ENCODE measurements at places on chromosomes 2 and 18. TPM values are rescaled to one million over a fixed set of nuclear protein-coding genes. Genes with fewer than 3 reads are reported as not detected.

- DNase-seq = no peak
Observed at GRCh38 chr2:169673921-169674320, 20.3 kb downstream of the CFAP210 start.

- DNase-seq = no peak
Observed at GRCh38 chr2:138395565-138396306, 105.8 kb upstream of the SPOPL start.

NT5C1B gene
- not detected for total RNA-seq

CCDC68 gene
- not detected for total RNA-seq

SERPINB10 gene
- total RNA-seq = not detected

GRCh38 chr2:85516653-85517389 is 22.1 kb upstream of the MAT2A start:
- no peak for DNase-seq

MYOM1 gene
- total RNA-seq = 1.2 TPM

MROH2A gene
- total RNA-seq = not detected

GRCh38 chr18:36075862-36076587 is 8.7 kb upstream of the RPRD1A start:
- no peak for DNase-seq

SESTD1 gene
- 55.8 TPM for total RNA-seq

GRCh38 chr2:158269143-158269542 is 167.5 kb downstream of the UPP2 start:
- DNase-seq = no peak

GRCh38 chr2:232929303-232930058 is 59.4 kb downstream of the SNORC start:
- DNase-seq = no peak

MGAT4A gene
- total RNA-seq = 16.7 TPM

SKA1 gene
- total RNA-seq = 5.0 TPM

GRCh38 chr2:105517814-105518705 is 119.2 kb upstream of the FHL2 start:
- no peak for DNase-seq

DNA sequence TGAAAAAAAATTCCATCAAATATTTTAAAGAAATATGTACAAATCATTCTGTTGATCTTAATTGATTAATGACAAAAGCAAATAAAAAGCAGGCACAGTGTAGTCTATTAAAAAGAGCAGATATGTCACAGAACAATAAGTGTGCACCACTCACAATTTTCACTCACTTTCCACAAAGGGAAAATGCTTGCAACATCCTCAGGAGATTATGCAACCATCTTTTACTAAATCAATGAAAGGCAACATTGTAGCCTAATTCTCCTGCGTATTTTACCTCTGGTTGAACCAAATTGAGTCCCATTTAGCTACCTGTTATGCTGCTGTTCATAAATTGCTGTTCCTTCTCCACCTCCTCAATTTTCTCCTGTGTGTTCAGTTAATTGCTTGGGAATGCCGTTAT is 1346.8 kb upstream of the PIK3C3 start:
- DNase-seq = no peak

GRCh38 chr2:146989741-146990140 is 855.1 kb upstream of the ACVR2A start:
- DNase-seq = no peak

DNA sequence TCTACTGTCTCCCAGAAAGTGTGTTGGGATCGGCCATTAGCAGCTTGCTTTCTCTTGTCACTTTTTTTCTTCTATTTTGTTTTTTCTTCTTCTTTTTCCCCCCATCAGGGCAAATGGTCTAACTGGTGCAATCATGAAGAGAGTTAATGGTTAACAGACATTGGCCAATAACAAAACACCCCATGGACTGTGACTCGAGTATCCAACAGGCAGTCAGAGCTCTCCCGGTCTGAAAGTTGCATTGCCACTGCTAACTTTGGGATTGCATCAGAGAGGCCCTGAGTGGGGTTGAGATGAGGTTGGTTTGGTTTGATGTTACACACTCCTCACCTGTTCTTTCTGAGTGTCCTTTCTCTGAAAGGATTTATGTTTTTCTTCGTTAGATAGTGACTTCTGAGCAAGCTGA is 12.9 kb upstream of the SNORC start:
- no peak for DNase-seq

- no peak for DNase-seq
Observed at GRCh38 chr2:231181860-231182512, 16.4 kb upstream of the ARMC9 start.

DNA sequence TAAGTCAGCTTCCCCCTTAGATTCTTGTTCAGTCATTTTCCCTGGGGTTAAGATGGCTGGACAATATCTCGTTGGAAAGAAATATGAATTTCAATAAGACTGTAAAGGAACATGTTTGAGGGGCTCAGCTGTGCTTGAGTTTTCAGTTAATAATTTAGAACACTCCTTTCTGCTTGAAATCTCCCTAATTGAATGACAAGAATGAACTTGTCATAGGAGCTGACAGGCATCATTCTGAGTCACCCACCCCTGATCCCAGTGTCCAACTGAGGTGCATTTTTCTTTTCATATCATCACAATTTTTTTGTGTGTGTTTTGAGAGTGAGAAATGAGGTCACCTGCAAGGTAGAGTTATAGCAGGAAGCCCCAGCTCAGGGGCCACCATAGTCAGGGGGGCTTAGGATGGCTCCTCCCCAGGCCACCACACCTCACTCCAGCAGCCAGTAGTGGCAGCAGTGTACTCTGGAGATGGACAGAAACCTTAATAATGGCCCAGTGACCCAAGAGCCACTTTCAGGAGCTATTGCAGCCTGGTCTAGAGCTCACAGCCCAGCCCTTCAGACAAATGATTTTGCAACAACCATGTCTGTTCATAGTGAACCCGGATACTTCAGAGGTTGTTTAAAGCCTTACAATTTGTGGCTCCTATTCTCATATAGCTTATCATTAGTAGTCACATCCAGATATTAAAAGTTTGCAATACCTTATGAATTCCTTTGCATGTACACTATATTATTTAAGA is 174.5 kb downstream of the MAIP1 start:
- DNase-seq = no peak

DNA sequence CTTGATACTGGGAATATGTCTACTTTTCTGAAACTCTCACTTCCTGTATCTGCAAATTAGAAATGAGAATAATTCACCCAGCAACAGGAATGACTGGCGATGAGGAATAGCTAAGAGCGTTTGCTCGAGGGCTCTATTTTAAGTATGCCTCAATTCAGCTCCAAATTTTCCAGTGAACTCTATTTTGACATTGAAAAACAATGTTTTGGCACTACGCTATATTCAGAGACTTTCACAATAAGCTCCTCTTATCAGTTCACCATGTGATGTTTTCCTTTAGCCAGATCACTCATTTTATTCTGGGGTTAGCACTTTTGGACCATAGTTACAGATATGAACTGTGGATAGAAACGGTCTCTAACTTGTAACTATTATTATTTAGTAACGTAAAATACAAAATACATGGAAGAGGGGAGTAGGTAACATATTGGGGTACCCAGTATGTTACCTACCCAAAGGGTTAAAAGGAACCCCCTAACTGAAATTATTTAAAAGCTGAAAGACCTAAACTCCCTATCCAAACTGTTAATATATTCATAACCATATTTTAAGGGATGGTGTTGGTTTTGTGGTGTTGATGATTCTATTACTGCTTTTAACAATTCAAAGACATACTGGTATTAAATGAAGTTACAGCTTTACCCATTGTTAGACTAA is 28.1 kb downstream of the SLC40A1 start:
- DNase-seq = no peak

ENOSF1 gene
- total RNA-seq = 71.6 TPM

- DNase-seq = no peak
Observed at GRCh38 chr18:13550418-13551304, 175.7 kb downstream of the FAM210A start.

DNA sequence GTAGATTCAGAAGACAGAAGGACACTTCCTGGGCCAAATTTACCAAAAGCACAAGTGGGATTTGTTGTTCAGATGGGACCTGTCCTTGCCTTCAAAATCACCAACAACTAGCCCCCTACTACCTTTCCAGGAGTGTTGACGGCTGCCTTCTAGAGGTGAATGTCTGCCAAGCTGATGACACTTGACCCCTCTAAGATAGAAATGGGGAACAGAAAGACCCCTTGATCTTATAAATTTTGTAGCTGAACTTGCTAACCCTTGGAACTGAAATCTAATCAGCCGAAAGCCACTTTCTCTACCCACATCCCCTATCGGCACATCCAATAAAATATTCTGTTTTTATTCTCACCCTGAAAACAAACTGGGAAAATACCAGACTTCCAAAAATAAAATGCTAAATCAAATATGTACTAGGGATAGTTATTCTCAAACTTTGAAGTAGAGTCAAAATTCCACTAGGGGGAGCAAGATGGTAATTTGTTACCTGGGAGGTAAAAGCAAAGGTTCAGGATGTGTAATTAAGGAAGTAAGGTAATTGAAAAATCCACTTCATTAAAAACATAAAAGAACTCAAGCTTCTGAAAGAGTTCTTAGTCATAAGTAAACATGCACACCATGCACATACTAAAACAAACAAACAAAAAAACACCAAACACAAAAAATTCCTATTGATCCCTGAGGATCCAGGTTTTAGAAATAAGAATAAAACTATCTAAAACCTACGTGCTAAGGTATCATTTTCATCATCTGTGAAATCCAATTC is 119.2 kb downstream of the ANKRD44 start:
- DNase-seq = no peak

DNA sequence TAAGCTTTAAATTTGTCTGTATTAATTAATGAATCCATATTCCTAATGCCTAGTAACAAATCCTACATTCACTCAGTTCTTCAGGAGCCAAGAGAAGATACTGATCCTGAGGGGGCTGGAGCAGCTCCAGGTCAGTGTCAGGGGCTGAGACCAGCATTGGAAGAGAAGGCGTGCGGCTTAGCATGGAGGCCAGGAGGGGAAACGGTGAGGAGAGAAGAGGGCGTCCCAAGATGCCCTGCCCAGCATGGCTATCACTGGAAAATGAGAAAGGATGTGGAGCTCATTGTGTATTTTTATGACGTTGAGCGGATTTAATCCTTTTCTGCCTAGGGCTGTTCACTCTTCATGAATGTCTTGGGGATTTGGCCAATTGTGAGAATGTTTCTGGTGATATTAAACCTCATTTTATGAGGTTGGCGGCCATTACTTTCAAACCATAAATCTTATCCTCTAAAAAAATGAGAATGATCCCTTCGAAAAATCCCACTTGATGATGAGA is 131.7 kb downstream of the KCTD1 start:
- no peak for DNase-seq

MAL gene
- not detected for total RNA-seq

GRCh38 chr2:108910541-108911396 is 78.3 kb downstream of the EDAR start:
- no peak for DNase-seq

NT5DC4 gene
- not detected for total RNA-seq

DNA sequence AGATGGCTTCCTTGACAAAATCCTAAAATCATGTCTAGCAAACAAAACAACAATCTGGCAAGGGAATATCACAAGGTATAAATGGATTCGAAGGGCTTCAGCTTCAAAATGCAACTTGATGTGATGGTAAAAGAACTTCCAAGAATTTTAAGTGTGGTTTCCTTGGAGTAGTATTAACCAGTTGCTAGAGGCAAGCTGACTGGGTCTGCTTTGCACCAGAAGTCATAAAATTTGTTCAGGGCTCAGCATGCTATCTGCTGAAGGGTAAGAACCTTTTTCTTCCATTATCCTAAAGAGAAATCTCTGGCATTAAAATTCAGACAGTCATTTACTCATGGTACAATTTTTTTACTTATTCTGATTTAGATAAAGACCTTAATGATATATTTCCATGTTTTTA is 516.7 kb downstream of the TXNL1 start:
- no peak for DNase-seq
